SJCRH30 (cell line): ENCODE measurements at places on chromosomes 7 and 10. TPM values are rescaled to one million over a fixed set of nuclear protein-coding genes. Genes with fewer than 3 reads are reported as not detected.

WNT8B gene
- not detected in 2 replicates for total RNA-seq

GNG11 gene
- 12.5 and 12.7 TPM in 2 replicates for total RNA-seq

SPDYE9 gene
- total RNA-seq = not detected in 2 replicates

ANXA8L1 gene
- total RNA-seq = not detected in 2 replicates

OPN1SW gene
- not detected in 2 replicates for total RNA-seq

SUGCT gene
- total RNA-seq = 4.4 and 4.8 TPM in 2 replicates

SCD gene
- 421 and 427 TPM in 2 replicates for total RNA-seq

NPFFR1 gene
- total RNA-seq = not detected in 2 replicates

ICA1 gene
- total RNA-seq = not detected in 2 replicates

SLC13A4 gene
- 0.08 and 0.30 TPM in 2 replicates for total RNA-seq

AOC1 gene
- total RNA-seq = not detected in 2 replicates

MEIG1 gene
- not detected in 2 replicates for total RNA-seq

FGFBP3 gene
- total RNA-seq = 0.53 and 0.73 TPM in 2 replicates

ADCYAP1R1 gene
- not detected in 2 replicates for total RNA-seq

MYH16 gene
- 0.12 TPM in 1 of 2 replicates, not detected in the other for total RNA-seq

WDR86 gene
- total RNA-seq = 0.46 and 1.0 TPM in 2 replicates

GLI3 gene
- total RNA-seq = 8.9 and 11.1 TPM in 2 replicates

COL28A1 gene
- 0.02 and 0.03 TPM in 2 replicates for total RNA-seq

CALHM1 gene
- 0.02 and 0.13 TPM in 2 replicates for total RNA-seq

DPP6 gene
- not detected in 2 replicates for total RNA-seq

AKR1C4 gene
- not detected in 2 replicates for total RNA-seq

LRMDA gene
- 0.24 TPM in 1 of 2 replicates, not detected in the other for total RNA-seq

GOT1 gene
- total RNA-seq = 45.5 and 48.1 TPM in 2 replicates

ITGA8 gene
- not detected in 2 replicates for total RNA-seq

DYNC1I1 gene
- total RNA-seq = 7.9 and 11.9 TPM in 2 replicates

POLR2J gene
- 70.1 and 73.2 TPM in 2 replicates for total RNA-seq

SPRN gene
- total RNA-seq = not detected in 2 replicates

PDE6C gene
- total RNA-seq = not detected in 2 replicates

FGL2 gene
- 1.3 and 1.5 TPM in 2 replicates for total RNA-seq

CYP2C8 gene
- total RNA-seq = not detected in 2 replicates

SPDYE2B gene
- total RNA-seq = not detected in 2 replicates

ORAI2 gene
- 24.6 and 25.6 TPM in 2 replicates for total RNA-seq

LBX1 gene
- 13.5 and 13.7 TPM in 2 replicates for total RNA-seq

MRLN gene
- total RNA-seq = 10.5 and 16.0 TPM in 2 replicates

CAMK2B gene
- total RNA-seq = 0.84 and 2.4 TPM in 2 replicates

GTPBP10 gene
- total RNA-seq = 22.4 and 25.1 TPM in 2 replicates

NUTM2E gene
- 0.02 and 0.03 TPM in 2 replicates for total RNA-seq

MRC1 gene
- total RNA-seq = 0.03 TPM in 1 of 2 replicates, not detected in the other

PRR15 gene
- not detected in 2 replicates for total RNA-seq

SLC16A9 gene
- total RNA-seq = 1.3 and 1.5 TPM in 2 replicates

NPTX2 gene
- total RNA-seq = not detected in 2 replicates

ASNS gene
- 14.9 and 19.8 TPM in 2 replicates for total RNA-seq

ZNF746 gene
- 13.3 and 14.6 TPM in 2 replicates for total RNA-seq

CASTOR2 gene
- total RNA-seq = 23.2 and 24.6 TPM in 2 replicates
